Adipocyte (in vitro differentiated cells): ENCODE measurements at places on chromosomes 7 and 10.
A peak's percentile ranks its signal among the peaks of the same experiment; 100 is the strongest.

- no peak for DNase-seq
These were observed 8.0 kb downstream of the SKAP2 start for GRCh38 chr7:26856176-26856985.

GRCh38 chr7:40041456-40041855 lies 91.4 kb downstream of the CDK13 start:
- no peak for DNase-seq

GRCh38 chr7:65371468-65371867 lies 2.2 kb upstream of the ZNF92 start:
- no peak for DNase-seq

GRCh38 chr7:100266576-100267354 lies 40.7 kb upstream of the SPDYE3 start:
- no peak for DNase-seq

- no peak for DNase-seq
These were observed 28.6 kb upstream of the VAX1 start for GRCh38 chr10:117166418-117167345.

DNA sequence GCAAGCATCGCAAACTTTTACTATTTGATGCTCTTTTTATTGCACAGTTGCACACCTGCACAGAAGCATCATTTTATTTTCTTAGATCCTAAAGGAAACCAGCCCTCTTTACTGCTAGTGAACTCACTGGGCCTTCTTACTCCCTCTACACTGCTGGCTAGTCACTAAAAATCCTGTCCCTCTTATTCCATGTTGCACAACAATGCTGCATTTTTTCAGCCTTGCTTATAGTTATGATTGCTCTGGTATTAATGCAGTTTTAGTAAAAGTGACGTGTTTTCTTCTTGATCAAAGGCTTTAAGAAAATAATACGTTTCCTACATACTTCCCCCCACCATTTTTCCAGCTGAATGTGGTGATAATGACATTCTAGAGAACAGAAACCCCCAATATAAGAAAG lies 132.9 kb upstream of the FAM3C start:
- DNase-seq = peak; percentile 54

DNA sequence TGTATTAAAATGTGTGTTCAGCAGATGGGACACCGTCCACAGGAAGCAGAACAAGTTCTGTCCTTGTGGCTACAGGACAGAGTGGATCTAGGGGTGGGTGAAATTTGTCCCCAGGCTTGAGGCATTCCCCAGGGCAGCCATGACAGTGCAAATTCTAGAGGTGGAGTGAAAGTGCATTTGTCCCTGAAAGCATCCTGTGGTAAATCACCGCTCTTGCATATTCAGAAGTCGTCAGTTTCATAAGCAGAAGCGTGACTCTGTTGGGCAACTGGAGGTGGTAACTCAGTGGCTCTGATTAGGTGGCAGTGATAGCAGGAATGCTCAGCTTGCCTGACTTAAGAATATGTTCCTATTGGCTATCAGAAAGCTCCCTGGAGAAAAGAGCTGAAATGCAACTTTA lies 96.6 kb downstream of the SNX10 start:
- DNase-seq = no peak
